ENCODE measurements at places on chromosomes 7 and 10. TPM values are rescaled to one million over a fixed set of nuclear protein-coding genes. Genes with fewer than 3 reads are reported as not detected.

GUSB gene
- total RNA-seq: 40.9 TPM

OR2A12 gene
- total RNA-seq: not detected

GRCh38 chr7:91137788-91138368, 126.4 kb upstream of the FZD1 start:
- no peaks in the 10 kb centered on the region for H3K36me3 ChIP-seq
- DNase-seq: no peak
- no peaks in the 10 kb centered on the region for H3K27me3 ChIP-seq

DNA sequence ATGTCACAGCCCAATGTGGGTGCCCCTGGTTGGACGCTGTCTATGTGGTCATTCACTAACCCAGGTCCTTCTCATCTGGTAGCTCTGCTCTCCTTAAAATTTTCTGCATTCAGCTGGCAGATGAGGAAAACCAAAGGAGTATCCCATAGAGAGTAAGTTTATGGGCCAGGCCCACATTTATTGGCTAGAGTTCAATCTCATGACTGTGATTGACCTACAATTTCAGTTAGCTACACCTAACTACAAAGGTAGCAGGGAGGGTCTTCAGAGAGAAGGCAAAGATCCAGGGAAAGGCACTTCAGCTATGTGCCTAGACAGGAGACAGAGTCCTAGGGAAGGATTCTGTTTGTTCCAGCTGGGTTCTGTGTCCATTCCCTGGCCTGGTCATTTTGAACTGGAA, 23.7 kb upstream of the PPIF start:
- H3K27ac ChIP-seq: no peak overlapping the region
- no peaks in the 10 kb centered on the region for H3K36me3 ChIP-seq
- no peaks in the 10 kb centered on the region for H3K27me3 ChIP-seq
- peaks cover 1% of the 10 kb centered on the region for H3K4me1 ChIP-seq
- no peak overlapping the region for H3K4me3 ChIP-seq

GRCh38 chr7:70789481-70790214, 342.3 kb upstream of the GALNT17 start:
- H3K4me1 ChIP-seq: no peaks in the 10 kb centered on the region
- H3K27me3 ChIP-seq: no peaks in the 10 kb centered on the region
- peaks cover 31% of the 10 kb centered on the region for H3K36me3 ChIP-seq
- DNase-seq: no peak

DNA sequence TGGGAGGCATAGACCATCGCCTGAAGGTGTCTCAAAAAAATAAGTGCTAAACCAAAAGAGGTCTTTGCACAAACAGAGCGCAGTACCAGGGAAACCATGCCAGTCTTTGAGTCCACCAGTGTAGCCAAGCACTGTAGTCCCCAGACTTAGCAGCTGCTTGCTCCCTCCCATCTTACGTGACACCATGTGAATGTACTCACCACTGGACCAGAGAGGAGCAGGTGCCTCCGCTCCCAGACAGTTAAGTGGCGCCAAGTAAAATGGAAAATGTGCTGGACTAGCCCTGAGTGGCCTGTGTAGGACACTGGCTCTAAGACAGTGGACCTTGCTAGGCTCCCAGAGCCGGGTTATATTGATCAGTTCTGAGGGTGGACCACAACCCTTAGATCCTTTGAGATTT, 47.7 kb upstream of the PLEKHA1 start:
- no peak overlapping the region for H3K4me3 ChIP-seq
- H3K36me3 ChIP-seq: no peaks in the 10 kb centered on the region
- no peak overlapping the region for H3K27ac ChIP-seq
- H3K4me1 ChIP-seq: peaks cover 7% of the 10 kb centered on the region
- H3K27me3 ChIP-seq: no peaks in the 10 kb centered on the region
- DNase-seq: no peak

Measured in GM23338 (cell line).